Hindlimb muscle (tissue), 1 donor: ENCODE measurements at places on chromosomes 6 and 20.

DNA sequence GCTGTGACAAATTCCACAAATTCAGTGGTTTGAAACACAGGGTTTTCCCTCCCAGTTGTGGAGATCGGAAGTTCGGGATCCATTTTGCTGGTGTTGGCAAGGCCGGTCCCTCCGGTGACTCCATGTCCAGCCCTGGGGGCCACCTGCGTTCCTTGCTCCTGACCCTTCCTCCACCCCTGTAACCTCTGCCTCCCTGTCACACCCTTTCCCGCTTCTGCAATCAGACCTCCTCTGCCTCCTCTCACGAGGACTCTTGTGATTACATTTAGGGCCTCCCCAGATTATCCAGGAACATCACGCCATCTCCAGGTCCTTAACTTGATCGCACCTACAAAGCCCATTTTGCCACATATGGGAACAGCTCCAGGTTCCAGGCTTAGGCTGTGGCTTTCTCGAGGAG lies 12.5 kb downstream of the RPS6KA2 start:
- DNase-seq: no peak

DNA sequence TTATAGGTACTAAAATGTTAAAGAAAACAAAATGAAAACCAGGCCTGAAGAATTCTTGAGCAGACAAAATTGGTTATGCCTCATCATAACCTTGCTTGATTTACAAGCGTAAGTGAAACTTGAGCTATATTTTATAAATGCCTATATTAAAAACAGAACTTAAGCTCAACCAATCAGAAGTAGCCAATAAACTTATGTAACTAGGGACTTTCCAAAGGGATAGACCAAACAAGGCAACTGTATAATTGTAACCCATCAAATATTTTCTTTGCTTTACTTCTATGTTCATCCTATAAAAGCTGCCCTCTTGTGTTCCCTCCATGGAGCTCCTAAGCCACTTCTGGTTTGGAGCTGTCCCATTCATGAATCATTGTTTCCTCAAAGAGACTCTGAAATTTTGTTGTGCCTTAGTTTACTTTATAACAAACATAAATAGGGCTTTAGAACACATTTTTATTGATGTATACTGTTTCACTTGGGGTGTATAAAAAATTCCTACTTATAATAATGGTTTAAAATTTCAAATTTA lies 101.6 kb upstream of the CARMIL1 start:
- no peak for DNase-seq

DNA sequence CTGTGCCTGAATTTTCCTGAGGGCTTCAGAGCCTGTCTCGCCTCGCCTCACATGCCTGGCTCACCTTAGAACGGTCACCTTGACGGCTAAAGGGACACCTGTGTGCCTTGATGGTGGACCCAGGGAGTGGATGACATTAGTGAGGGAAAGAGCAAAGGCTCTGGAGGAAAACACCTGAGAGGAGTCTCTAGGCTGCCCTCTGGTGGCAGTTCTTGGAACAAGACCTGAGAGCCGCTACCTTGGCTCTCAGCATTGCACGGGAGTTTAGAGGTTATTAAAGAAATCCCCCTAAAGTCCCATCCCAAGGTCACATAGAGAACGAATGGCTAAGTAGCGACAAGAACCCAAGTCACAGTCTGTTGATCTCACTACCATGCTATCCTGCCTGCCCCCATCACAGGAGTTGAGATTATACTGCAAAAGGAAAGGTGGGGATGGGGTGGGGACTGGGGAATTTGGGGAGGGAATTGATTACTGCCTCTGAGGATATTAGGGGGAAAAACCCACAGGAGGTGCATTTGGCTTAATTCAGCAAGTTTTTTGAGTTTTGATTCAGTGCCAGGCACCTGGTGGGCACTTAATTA lies 7.9 kb upstream of the CDSN start:
- DNase-seq: no peak

DNA sequence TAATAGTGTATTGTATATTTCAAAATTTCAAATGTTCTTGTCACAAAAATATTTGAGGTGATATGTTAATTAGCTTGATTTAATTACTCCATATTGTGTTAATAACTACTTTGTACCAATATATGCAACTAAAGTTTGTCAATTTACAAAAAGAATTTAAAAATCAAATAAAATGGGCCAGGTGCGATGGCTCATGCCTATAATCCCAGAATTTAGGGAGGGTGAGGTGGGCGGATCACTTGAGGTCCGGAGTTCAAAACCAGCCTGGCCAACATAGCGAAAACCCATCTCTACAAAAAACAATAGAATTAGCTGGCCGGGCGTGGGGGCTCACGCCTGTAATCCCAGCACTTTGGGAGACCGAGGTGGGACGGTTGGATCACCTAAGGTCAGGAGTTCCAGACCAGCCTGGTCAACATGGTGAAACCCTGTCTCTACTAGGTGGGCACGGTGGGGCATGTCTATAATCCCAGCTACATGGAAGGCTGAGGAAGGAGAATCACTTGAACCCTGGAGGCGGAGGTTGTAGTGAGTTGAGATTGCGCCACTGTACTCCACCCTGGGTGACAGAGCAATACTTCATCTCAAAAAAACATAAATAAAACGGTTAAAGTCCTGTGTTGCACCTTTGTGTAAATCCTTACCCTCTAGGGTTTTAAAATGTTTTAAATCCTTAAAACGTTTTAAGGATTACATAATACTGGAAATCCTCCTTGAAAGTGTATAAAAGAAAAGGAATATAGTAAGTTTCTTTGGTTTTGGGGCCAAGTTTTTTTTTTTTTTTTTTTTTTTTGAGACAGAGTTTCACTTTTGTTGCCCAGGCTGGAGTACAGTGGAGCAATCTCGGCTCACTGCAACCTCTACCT lies 4.0 kb downstream of the HSPA1B start:
- no peak for DNase-seq

- DNase-seq: no peak
Measured at GRCh38 chr6:27407153-27407814, 18.7 kb downstream of the ZNF391 start.

DNA sequence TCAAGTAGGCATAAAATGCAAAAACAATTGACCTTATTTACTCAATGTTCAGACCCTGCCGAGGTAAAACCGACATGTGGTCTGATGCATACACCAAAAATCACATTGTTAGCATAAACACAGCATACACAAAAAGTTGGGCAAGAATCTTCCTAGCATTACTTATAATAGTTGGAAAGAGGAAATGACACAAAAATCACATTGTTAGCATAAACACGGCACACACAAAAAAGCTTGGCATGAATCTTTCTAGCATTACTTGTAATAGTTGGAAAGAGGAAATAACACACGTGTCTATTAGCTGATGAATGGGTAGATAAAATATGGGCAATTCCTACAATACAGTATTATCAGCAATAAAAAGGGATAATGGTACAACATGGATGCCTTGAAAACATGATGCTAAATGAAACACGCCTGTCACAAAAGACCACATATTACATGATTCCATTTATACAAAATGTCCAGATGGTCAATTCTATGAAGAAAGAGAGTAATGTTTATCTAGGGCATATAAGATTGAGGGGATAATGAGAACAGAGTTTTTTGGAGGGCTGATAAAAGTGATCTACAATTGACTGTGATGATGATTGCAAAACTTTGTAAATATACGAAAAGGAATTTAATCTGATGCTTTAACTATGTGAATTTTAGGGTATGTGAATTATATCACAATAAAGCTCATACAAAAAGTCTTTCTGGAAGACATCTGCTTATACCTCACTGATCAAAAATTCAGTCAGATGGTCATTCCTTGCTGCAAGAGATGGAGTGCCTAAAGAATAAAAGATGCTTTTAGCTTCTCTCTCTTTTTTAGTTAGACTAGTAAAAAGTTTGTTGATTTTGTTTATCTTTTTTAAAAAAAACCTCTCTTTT lies 1019.5 kb upstream of the CITED2 start:
- DNase-seq: peak; percentile 4

GRCh38 chr20:38243709-38244020 lies 16.9 kb downstream of the KIAA1755 start:
- DNase-seq: no peak

DNA sequence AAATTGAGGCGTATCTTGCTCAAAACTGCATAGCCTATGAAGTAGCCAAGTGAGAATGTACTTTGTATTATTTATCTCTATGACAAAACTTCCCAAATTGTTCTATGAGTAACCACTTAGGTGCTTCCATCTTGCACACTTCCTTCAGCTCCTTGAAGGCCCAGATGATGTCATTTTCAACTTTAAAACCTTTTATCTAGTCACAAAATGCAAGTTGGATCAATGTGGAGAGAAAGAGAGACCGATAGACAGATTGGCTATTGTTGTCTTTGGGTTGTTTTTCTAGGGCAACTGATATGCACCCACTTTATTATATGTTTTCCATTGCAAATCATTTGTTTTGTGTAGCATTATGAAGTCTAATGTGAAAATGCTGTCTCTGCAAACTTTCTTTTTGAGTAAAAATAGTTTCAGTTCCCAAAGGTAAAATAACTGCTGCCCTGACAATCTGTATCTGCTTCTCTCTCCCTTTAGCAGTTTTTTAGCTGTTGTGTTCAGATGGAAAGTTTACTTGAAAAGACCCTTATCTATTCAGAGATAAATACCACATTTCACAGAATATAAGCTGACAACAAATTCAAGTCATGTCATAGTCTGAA lies 73.7 kb upstream of the CITED2 start:
- no peak for DNase-seq

- DNase-seq: peak; percentile 85
Measured at GRCh38 chr6:157921685-157922367, 59.8 kb upstream of the SYNJ2 start.

DNA sequence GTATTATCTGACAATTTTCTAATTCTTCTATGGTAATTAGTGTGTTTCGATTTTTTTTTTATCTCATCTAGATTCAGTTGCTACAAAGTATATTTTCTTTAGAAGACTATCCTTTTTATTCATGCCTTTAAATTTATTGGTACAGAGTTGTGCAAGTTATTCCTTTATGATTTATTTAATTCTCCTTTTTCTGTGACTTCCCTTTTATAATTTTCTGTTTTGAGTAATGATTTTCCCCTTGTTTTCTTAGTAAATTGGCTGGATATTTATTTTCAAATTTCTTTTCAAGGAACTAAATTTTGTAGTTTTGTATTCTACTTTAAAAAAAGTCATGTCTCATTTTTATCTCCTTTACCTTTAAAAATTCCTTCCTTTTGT lies 2.4 kb upstream of the IL22RA2 start:
- no peak for DNase-seq

DNA sequence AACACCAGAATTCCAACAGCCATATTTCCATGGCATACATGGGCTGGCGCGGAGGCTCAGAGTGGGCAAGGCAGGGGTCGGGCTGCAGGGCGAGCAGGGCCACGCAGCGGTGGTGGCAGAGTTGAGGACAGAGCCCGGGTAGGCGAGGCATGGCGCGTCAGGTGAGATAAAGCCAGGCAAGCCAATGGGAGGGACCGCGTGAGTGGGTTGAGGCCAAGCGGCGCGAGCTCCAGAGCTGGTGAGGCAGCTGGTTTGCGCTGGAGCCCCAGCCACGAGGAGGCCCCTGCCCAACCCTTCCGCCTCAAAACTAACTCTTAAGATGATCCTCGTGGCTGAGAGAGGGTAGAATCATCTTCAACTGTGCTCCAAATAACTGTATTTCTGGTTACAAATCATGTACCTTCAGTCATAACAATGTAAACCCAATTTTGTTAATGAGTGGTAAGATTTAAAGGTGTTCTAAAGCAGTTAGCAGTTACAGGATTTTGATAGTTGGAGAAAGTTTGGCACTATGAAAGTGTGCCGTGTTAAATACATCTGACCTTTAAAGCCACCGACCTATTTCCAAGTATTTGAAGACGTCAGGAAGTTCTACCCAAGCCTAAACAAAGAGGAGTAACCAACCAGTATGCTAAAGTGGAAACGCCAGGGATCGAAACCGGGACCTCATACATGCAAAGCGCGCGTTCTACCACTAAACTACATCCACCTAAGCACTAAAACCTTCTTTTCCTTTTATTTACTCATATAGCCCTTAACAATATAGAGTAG lies 107.9 kb downstream of the GPX5 start:
- DNase-seq: no peak

DNA sequence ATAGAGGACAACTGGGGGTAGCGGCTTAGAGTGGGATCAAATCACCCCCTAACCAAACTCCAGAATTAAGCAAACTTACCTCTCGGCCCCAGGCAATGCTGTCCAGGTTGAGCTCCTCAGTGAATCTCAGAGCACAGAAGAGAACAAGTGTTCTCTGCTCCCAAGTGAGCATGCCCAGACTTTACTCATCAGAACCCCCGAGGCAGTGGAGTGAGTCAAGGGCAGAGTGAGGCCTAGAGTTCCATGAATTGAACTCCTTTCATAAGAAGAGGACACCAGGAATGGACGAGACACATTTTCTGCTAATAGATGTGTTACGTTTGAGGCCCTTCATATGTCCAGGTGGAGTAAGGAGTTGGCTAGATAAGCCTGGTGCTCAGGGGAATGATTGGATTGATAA lies 134.0 kb upstream of the DTNBP1 start:
- no peak for DNase-seq

- no peak for DNase-seq
Measured at GRCh38 chr6:128259029-128259724, 261.2 kb downstream of the PTPRK start.

GRCh38 chr20:17822039-17822438 lies 122.3 kb downstream of the BANF2 start:
- peak; percentile 47 for DNase-seq

- no peak for DNase-seq
Measured at GRCh38 chr6:109121411-109121810, 26.1 kb downstream of the CEP57L1 start.

GRCh38 chr6:137661601-137662000 lies 167.4 kb upstream of the OLIG3 start:
- no peak for DNase-seq

DNA sequence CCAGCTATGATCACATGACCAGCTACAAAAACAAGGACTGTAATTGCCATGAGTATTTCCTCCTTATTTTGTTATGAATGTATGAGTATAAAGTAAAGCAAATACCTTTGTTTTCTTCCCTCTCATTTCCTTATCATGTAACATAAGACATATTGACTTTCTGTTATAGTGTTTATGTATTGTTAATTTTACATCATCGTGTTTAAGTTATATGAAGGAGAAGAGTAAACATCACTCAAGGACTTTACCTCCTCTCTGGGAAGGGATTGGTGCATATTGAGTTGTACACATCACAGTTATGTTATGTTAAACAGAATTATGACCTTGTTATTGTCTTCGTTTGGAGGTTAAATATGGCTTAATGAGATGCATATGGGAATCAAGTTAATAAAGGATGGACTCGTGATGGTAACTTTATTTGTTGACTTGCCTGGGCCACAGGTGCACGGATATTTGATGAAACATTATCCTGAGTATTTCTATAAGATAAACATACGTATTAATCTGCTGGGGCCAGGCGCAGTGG lies 57.3 kb upstream of the CNKSR3 start:
- DNase-seq: no peak

- no peak for DNase-seq
Measured at GRCh38 chr20:6632187-6632586, 135.3 kb upstream of the BMP2 start.

DNA sequence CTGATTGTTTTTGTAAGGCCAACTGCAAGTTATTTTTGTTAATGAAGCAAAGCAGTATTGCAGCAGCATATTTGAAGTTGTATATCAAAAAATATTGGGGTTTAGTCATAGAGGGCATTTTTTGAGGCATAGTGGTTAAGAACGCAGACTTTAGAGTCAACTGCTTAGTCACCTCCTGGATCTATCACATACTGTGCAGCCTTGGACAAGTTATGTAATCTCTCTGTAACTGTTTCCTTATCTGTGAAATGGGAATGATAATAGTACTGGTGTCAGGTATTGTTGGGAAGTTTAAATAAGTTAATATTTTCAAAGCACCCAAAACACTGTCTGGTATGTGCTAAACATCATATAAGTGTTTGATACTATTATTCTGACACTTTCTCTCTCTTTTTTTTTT lies 27.2 kb upstream of the EFHC1 start:
- DNase-seq: no peak
